ENCODE measurements at places on chromosomes 4 and X.

GRCh38 chr4:174593701-174594100 is 71.4 kb upstream of the HPGD start:
- DNase-seq = no peak

DNA sequence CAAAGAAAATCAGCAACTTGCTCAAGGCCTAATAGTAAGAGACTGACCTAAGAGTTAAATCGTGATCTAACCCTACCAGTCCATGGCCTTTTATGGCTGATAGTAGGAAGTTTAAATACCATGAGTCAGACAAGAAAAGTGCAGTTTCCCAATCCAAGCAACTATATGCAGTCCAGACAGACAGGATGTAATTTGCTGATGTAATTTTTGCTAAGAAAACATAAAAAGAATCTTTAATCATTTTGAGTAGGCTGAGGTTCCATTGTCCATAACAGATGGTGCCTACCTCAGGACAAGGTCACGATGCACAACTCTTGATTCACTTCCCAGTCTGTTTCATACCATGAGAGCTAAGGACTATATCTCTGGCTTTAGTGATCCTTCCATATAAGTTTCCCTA is 317.5 kb upstream of the GRIA3 start:
- no peak for DNase-seq

- DNase-seq = no peak
Observed at GRCh38 chrX:24253030-24253429, 60.8 kb downstream of the SUPT20HL2 start.

GRCh38 chr4:150108691-150109090 is 30.4 kb downstream of the DCLK2 start:
- no peak for DNase-seq

DNA sequence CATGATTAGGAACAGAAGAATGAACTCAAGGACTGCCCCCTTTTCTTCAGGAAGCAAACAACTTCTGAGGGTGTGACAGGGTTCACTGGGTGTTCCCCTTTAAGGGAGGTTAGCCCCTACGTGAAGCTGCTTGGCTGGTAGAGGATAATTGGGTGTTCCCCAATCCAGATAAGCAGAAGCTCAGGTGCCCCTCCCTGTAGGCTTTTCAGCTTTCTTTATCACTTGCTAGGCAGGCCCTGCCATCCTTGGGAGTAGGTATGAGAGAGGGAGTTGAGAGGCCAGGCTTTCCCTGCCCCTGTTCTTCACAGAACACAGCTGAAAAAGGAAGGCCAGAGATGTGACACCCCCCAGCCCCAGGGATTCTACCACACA is 44.2 kb downstream of the RTL9 start:
- no peak for DNase-seq

- DNase-seq = no peak
Observed at GRCh38 chr4:2867758-2868491, 24.3 kb downstream of the ADD1 start.

GRCh38 chr4:155571184-155571944 is 95.3 kb upstream of the GUCY1A1 start:
- DNase-seq = no peak

- no peak for DNase-seq
Observed at GRCh38 chr4:97330917-97331316, 812.4 kb downstream of the STPG2 start.

GRCh38 chr4:1768367-1769034 is 24.6 kb upstream of the FGFR3 start:
- DNase-seq = no peak

GRCh38 chr4:185470501-185471195 is 885 bp downstream of the CCDC110 start:
- peak; percentile 31 for DNase-seq

GRCh38 chr4:115670930-115671329 is 557.5 kb upstream of the NDST4 start:
- no peak for DNase-seq

- DNase-seq = no peak
Observed at GRCh38 chr4:88720451-88721428, 23.1 kb upstream of the NAP1L5 start.

GRCh38 chrX:119790977-119791436 is 423 bp downstream of the RPL39 start:
- DNase-seq = peak; percentile 46

- no peak for DNase-seq
Observed at GRCh38 chrX:103220511-103221323, 5.8 kb downstream of the BEX4 start.

GRCh38 chr4:52840531-52841370 is 21.4 kb upstream of the RASL11B start:
- no peak for DNase-seq

DNA sequence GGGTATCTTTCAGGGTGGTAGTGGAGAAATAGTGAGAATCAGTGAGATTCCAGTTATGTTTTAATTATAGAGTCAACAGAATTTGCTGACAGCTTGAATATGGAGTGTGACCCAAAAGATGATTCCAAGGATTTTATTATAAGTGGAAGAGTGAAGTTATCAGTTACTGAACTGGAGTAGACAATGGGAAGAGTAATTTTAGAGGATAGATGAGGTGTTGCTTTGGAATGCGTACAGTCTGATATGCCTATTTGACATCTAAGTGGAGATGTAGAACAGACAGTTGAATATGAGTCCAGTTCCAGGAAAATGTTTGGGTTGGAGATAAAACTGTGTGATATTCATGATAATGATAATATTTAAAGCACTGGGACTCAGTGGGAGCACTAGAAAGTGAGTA is 174.2 kb downstream of the MAPK10 start:
- no peak for DNase-seq

DNA sequence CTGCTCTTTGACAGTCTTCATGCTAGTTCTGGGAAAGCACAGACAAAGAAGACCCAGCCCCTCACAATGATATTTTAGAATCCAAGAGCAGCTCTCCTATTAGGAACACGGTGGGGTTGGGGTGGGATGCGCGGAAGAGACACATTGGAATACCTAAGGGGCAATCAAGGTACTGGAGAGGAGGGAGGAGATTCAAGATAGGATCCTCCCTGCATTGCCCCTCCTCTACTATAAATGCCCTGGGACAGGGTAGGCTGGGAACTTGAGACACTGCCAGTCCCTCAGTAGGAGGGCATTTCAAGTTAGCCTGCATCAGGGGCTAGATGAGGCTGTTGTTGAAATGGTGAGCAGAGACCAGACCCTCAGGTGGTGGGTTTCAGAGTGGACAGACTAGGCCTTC is 5.1 kb downstream of the MAGEB17 start:
- no peak for DNase-seq

- no peak for DNase-seq
Observed at GRCh38 chrX:1894740-1895139, 279.9 kb downstream of the ASMT start.

GRCh38 chr4:128525992-128526630 is 238.5 kb upstream of the PGRMC2 start:
- no peak for DNase-seq

DNA sequence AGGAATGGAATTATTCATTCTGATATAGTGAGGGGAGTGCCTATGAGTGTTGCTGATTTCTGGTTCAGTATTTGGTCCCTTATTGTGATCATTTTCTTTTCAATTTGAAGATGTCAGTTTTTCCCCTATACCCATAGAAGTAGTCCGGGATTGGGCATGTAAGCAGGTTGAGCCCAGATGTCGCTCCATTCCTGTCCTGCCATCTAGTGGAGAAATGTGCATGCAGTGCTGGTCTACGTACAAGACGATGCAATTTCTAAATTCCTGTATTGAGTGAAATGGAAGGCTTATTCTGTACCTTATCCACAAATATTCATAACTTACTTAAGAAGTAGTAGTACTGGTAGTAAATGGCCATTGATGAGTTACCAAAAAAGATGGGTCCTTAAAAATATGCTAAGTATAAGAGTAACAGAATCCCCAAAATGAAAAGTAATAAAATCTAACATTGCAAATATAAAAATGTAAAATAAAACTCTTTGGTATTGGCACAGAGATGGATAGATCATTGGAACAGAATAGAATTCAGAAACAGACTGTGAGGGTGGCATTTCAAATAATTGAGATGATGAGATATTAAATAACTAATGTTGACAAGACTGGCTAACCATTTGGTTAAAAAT is 60.9 kb downstream of the UGT8 start:
- DNase-seq = peak; percentile 23

DNA sequence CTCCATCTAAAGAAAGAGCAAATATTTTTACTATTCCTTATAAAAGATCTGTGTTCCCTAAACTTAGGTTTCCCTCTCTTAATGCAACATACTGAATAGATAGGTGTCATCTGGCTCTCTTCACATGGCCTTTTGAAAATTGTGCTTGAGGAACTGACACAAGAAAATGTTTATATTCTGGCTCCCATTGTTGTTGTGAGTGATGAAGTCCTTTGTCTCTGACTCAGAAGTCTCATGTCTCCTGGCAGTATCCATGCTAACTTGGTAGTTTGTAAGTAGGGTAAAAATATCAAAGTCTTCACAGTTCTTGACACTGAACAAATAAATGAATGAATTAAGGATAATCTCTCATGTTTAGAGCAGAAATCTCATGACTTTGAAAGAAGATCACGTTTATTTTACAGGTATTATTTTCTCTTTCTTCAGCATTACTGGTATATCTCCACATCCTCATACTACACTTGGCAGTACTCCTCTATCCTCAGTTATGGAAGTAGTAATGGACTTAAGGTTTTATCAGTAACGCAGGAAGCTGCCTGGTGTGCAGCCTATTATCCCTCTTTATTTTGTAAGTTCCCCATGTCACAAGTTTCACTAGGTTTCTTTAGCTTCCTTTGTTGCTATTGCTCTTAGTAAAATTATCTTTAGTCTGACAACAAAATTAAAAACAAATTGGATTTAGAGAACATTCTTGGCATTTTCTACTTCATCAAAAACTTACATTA is 14.2 kb upstream of the PABPC4L start:
- no peak for DNase-seq

Measured in stimulated activated CD4-positive, alpha-beta T cell treated with anti-CD3 and anti-CD28 coated beads, Interleukin-4, amount 100 ng/mL, for 1 hour (primary cell).